ENCODE measurements at places on chromosomes 1 and 21.
A peak's percentile ranks its signal among the peaks of the same experiment; 100 is the strongest.

GRCh38 chr1:26285366-26286063 is 5.6 kb downstream of the SH3BGRL3 start:
- DNase-seq: peak; percentile 90

DNA sequence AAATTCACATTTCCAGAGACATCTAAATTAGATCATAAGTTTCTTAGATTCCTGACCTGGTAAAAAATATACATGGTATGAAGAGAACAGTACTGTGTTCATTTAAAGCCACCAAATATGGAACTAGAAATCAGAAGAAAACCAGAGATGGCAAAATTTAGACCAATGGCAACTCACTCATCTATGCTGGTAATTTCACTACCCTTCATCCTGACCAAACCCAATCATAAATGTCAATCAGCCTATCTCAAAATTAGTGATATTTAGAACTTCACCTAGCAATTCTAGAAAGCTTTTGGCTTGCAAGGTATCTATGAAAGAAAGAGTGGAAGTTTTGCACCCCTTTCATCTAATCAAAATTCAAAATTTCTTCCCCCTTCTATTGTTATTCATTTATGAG is 107.7 kb downstream of the NIBAN1 start:
- no peak for DNase-seq

GRCh38 chr1:10450836-10451235 is 1.0 kb downstream of the CORT start:
- no peak for DNase-seq

- DNase-seq: no peak
Measured at GRCh38 chr1:185960422-185961321, 226.5 kb downstream of the HMCN1 start.

DNA sequence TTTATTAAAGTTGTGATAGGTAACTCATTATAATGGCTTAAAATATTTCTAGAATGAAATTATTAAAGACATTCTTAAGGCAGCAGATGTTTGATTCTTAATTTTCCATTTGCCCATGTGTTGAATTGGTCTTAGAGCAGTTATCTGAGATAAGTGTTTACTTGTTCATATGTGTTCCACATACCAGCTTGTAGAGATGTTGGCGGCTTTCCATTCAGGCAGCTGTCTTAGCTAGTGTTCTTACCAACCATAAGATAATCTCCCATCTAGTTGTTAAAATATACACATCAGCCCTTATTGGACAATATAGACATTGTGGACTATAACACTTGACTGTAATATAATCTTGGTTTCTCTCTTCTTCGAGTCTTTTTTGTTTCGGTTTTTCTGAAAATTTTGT is 1372.9 kb upstream of the ADGRL2 start:
- DNase-seq: no peak

- no peak for DNase-seq
Measured at GRCh38 chr21:23743821-23744220, 1863.5 kb downstream of the MRPL39 start.
